ENCODE measurements at places on chromosomes 3 and 15. TPM values are rescaled to one million over a fixed set of nuclear protein-coding genes. Genes with fewer than 3 reads are reported as not detected.

- DNase-seq, result no peak
Observed at GRCh38 chr3:100698736-100699135, 10.6 kb upstream of the TFG start.

DNA sequence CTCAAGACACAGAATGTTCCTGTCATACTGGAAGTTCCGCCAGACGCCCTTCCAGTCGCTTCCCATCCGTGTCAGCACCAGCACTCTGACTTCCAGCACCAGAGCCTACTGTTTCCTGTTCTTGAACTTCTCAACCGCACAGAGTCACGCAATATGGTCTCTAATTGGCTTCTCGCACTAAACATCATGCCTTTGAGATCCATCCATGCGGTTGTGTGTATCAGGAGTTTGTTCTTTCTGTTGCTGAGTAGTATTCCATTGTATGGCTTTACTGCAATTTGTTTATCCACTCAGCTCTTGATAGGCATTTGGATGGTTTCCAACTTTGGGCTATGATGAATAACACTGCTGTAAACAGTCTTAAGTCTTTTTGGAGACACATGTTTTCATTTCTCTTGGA is 112.1 kb downstream of the LRRK1 start:
- no peak for DNase-seq

DNA sequence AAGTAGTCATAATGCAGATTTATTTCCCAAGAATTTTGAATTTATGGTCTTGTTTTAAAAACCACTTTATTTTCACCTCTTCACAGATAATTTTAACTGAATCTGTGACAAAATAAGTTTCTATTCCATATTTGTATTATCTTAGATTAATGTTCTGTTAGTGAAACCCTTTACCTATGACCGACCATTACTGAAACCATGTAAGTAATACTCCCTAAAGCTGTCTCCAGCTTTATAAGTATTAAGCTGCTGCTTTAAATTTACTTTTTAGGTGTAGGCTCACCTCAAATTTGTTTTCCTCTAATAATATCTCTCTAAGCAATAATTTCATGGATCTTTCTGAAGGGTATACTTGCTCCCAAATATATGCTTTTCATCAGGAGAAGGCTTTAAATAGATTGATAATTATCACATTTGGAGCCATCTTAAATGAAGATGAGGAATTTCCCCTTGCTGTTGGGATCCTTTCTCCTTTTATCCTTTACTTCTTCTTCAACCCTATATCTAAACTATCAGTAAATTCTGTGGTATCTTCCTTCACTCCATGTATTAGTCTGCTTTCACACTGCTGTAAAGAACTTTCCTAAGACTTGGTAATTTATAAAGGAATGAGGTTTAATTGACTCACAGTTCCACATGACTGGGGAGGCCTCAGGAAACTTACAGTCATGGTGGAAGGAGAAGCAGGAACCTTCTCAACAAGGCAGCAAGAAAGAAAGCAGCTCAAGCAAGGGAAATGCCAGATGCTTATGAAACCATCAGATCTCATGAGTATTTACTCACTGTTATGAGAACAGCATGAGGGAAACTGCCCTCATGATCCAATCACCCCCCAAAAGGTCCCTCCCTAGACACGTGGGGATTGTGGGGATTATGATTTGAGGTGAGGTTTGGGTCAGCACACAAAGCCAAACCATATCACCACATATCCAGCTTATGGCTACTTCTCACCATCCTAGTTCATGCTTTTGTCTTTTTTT is 92.3 kb upstream of the P2RY1 start:
- no peak for DNase-seq

GRCh38 chr3:42190701-42191442 is 75.1 kb downstream of the CCK start:
- no peak for DNase-seq

DNA sequence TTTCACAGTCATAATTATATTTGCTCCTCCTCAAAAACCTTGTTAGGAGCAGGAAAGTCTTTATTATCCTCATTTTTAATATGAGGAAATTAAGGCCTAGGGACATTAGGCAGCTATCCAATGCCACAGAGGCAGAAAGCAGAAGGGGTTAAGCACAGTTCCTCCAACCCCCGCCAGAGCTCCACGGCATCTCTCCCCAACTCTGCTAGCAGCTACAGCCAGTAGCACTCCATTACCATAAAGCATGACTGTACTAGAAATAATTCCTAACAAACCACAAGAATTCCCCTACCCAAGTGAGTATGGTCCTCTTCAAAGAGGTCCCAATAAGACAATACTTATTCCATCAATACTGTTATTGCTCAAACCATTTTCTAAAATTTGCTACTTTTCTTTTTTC is 9.8 kb downstream of the HEG1 start:
- DNase-seq, result no peak

- no peak for DNase-seq
Observed at GRCh38 chr3:120057626-120058025, 36.6 kb downstream of the GSK3B start.

- no peak for DNase-seq
Observed at GRCh38 chr3:119642746-119643473, 17.5 kb downstream of the POPDC2 start.

DNA sequence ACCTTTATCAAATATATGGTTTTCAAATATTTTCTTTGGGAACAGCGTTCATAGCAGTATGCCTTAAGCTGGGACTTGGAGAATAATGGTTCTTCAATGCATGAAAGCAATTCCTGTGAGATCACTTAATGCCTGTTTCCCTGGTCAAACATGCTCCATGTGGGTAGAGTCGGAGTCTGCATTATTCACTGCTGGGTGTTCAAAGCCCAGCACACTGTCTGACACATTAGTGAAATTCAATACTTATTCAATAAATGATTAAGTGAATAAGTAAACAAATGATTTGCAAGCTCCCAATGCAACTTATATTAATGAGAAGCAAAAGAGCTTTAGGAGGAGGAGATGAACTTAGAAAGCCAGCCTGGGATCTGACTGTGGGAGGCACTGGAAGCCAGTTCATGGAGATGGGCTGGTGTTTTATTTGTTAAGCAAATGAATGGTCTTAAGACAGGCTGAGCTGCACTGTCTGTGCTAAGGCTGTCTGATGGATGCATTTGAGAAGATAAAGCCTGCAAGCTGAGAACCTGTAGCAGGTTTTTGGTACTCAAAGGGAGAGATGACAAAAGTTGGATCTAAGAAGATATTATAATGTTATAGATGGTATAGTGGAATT is 490.8 kb downstream of the MCTP2 start:
- no peak for DNase-seq

- DNase-seq, result no peak
Observed at GRCh38 chr3:112979244-112979832, 4.4 kb upstream of the CD200R1 start.

DNA sequence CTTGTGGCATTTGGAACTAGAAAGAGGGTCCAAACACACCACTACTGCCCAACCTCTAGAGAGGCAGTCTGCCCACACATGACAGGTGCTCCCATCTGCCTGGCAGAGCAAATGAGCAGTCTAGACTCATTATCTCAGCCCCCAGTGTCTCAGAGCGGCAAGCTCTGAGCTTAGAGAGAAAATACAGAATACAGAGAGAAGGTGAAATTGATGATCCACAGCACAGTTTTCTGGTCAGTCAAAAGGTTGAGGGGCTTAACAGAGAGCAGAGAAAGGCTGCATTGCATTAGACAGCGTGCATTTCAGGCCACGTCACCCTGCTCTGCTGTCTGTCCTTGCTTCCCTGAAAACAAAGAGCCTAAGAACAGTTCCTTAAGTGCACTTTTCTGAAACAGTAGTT is 135.1 kb downstream of the KCNMB2 start:
- DNase-seq, result no peak

DNA sequence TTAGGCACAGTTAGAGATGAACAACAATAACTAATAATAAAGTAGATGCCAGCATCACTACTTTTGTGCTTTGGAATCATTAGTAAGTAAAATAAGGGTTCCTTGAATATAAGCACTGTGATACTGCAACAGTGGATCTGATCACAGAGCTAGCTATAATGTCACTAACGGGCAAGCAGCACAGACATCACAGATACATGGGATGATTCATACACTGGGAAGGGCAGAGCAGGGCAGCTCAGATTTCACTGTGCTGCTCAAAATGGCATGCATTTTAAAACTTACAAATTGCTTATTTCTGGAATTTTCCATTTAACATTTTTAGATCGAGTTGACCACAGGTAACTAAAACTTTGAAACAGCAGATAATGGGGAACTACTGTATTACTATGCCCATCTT is 476.6 kb downstream of the FHIT start:
- DNase-seq, result no peak

DNA sequence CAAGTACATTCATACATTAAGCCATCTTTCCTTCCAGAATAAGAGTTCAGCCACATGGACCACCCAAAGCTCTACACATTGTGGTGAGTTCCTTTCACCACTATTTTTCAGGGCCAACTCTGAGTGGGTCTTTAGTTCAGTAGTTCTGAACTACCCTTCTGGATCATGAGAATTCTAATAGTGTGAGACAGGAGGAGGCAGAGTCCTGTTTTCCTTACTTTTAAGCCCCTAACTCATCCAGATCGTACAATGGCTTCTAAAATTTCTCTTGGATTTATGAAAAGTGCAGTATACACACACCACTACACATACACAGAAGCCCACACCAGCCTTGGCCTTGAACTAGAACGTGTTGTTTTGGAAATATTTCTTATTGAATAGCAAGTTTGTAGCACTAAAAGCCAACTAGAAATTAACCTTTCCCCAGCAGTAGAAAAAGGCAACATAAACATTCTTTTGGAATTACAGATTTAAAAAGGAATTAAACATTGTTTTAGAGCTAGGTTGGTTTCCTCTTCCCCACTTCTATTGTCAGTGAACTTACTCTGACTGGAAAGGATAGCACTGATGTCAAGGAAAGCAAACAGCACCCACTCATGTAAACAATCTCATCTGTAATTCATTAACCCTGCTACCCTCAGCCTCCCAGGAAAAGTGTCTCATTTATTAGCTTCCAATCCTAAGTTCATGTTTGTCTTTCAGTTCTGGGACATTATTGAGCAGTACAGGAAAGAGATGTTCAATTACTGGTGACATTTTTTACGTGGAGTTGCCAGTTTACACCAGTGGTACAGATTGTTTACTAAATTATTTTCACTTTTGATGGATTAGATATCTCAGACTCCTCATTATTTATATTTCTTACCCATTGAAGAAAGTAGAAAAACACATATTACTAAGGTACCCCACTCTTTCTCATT is 95.7 kb upstream of the AGTR1 start:
- no peak for DNase-seq

GRCh38 chr15:52464478-52464877 is 64.2 kb downstream of the MYO5A start:
- no peak for DNase-seq

DNA sequence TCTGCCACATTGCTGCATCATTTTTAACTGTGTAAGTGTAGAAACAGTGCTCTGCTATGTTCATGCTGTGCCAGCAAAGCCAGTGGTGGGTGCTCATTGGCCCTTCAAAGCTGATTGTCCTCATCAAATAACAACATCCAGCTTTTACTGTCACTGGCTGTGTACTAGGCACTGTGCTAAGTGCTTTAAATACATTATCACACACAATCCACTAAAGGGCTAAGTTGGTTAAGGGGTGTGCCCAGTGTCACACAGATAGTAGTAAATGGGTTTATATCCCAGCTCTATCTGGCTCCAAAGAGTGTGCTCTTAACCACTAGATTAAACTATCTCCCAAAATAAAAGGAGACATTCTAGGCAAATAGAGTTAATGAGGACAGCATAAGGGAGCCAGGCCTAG is 7.7 kb downstream of the TUBGCP4 start:
- DNase-seq, result no peak

- no peak for DNase-seq
Observed at GRCh38 chr3:122966045-122966444, 61.5 kb downstream of the SEMA5B start.

DNA sequence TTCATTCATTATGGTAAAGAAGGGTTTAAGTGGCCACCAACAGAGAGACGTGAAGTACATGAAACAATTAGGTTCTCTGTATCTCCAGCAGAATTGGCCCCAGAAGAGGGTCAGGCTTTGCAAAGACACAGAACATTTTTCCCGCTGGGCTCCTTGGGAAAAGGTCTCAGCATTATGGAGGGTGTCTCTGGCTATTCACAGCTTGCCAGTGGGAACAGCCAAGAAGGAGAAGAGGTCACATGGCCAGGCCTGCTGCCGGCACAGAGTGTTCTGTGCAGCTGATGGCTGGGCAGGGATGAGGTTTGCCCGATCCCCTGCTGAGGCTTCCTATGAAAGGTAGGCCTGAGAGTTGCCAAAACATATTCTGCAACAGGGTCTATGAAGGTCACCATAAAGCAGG is 77.8 kb upstream of the LPP start:
- no peak for DNase-seq

- no peak for DNase-seq
Observed at GRCh38 chr3:197031315-197032285, 2.0 kb upstream of the MELTF start.

- DNase-seq, result no peak
Observed at GRCh38 chr3:128655531-128655930, 4.9 kb upstream of the RPN1 start.

DNA sequence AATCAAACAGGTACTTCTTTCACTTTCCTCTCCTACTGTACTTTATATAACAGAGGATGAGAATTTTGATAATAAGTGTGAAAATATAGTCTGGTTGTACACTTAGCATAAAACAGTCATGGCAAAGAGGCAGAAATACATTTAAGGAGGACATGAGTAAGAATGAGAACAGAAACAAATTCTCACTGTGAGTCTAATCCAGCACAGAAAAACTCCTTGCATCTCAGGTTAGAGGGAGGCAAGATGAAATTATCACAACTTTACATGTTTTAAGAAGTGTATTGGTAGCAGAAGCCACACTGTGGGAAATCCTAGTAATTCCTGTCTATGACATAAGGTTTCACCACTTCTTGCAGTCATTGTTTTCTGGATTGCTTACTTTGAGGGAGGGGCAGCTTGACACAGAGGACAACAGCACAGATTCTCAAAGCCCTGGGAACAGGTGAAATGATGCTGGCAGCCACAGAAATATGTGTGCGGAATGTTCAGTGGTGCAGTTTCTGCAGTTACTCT is 733.6 kb upstream of the GBE1 start:
- DNase-seq, result no peak

GRCh38 chr15:81948751-81949150 is 97.1 kb downstream of the MEX3B start:
- no peak for DNase-seq

- DNase-seq, result no peak
Observed at GRCh38 chr3:160003520-160004128, 15.0 kb downstream of the IL12A start.

- no peak for DNase-seq
Observed at GRCh38 chr3:30455840-30456239, 150.6 kb upstream of the TGFBR2 start.

GRCh38 chr3:180036671-180037455 is at the start of gene PEX5L:
PEX5L (minus strand) TSS chr3:180036937; CDS start chr3:180036599, 338 bp downstream.
- peak; percentile 33 for DNase-seq

The DPPA4 gene
- 0.16 TPM for total RNA-seq

The CNTN4 gene
- 56.6 TPM for total RNA-seq

The TMEM108 gene
- total RNA-seq, result 2.3 TPM

The PLAAT1 gene
- 0.90 TPM for total RNA-seq

The HOMER2 gene
- 8.9 TPM for total RNA-seq

The FANCD2OS gene
- not detected for total RNA-seq

The EHD4 gene
- 17.0 TPM for total RNA-seq

The ST6GAL1 gene
- total RNA-seq, result 27.1 TPM

The MFAP1 gene
- total RNA-seq, result 22.4 TPM

The RBMS3 gene
- 136 TPM for total RNA-seq

The FES gene
- total RNA-seq, result 27.0 TPM

The TMEM62 gene
- 22.6 TPM for total RNA-seq
